Right kidney (tissue), 9 donors: ENCODE measurements at places on chromosomes 6 and 20.

GRCh38 chr6:109381061-109381746 lies 1.1 kb downstream of the CD164 start:
- DNase-seq = no peak

- DNase-seq = no peak
Observed at GRCh38 chr6:113558966-113559365, 298.2 kb upstream of the MARCKS start.

- no peak for DNase-seq
Observed at GRCh38 chr6:87251225-87251624, 71.2 kb upstream of the SMIM8 start.

- DNase-seq = no peak
Observed at GRCh38 chr6:62446647-62447316, 160.8 kb upstream of the KHDRBS2 start.

- DNase-seq = no peak
Observed at GRCh38 chr20:6783752-6784151, 16.3 kb downstream of the BMP2 start.

DNA sequence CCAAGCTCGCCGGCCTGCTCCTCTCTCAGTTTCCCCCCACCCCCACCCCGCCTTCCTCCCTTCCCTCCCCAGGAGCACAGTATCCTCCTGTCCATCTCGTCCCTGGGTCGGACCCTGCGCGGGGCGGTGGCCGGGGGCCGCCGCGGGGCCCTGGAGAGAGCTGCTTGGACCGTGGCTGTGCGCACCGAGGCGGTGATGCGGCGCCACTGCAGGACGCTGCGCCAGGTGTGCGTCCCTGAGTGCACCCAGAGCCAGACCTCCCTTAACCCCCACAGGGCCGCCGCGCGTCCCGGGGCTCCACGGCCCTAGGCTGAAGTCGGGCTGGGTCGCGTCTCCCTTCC lies 2.2 kb downstream of the C20orf204 start:
- DNase-seq = no peak

GRCh38 chr6:159973406-159973805 lies 4.5 kb downstream of the IGF2R start:
- no peak for DNase-seq

DNA sequence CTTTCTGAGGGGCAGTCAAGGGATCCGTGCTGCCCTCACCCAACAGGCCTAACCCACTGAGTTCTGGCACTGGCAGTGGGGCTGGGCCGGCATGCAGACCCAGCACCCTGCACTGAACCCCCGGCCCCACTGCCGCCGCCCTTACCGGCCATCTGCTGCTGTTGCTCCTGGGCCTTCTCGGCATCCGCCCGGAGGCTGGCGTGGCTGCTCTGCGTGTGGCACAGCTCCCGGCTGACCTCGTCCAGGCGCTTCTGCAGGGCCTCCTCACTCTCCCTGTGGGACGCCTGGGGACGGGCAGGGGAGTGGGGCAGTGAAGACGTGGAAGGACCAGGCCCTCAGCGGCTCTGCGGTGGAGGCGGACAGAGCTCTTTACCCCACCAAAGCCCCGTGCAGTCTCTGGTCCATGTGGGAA lies 52.4 kb downstream of the RRBP1 start:
- no peak for DNase-seq

DNA sequence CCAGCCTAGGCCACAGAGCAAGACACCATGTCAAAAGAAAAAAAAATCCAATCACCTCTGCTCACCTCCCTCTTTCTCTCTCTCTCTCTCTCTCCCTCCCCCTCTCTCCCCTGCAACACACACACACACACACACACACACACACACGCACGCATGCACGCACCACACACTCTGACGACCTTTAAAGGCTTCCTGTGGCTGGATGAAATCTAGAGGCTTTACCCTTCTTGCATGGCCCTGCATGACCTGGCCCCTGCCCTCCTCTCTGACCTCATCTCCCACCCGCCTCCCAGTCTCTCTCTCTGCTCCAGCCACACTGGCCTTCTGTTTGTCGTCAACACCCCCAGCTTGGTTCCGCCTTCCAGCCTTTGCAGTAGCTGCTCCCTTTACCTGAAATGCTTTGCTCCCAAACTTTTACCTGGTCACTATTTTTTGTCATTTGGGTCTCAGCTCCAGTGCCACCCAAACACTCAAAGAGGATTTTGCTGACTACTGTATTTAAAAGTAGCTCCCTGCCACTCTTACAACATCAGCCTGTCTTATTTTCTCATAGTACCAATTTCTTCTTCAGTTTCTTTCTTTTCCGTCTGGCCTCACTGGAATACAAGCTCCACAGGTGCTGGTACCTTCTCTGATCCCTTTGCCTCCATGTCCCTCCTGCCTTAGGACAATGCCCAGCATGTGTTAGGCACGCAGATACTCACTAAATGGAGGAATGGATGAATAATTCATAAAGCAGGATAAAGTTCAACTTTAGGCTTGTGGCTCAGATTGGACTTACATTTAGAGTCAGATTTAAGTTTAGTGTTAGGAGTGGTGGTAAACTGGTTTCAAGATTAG lies 4.3 kb upstream of the LTA start:
- no peak for DNase-seq

DNA sequence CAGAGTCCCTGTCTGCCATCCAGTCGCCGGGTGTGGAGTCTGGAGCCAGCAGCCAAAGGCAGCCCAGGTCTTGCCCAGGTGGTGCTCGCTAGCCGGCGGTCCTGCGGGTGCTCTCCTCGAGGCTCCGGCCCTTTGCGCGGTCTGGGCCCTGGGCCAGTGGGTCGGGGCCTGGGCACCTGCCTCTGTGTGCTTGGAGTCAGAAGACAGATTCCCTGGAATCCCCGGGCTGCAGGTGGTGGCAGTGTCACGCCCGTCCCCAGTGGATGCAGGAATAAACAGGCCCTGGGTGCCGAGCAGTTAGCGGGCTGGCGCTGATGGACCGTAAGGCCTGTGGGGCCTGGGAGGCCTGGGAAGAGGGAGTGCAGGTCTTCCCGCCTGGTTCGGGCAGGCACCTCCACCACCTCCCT lies 5.3 kb downstream of the SS18L1 start:
- no peak for DNase-seq

GRCh38 chr6:168712993-168713392 lies 272.0 kb downstream of the SMOC2 start:
- DNase-seq = no peak

DNA sequence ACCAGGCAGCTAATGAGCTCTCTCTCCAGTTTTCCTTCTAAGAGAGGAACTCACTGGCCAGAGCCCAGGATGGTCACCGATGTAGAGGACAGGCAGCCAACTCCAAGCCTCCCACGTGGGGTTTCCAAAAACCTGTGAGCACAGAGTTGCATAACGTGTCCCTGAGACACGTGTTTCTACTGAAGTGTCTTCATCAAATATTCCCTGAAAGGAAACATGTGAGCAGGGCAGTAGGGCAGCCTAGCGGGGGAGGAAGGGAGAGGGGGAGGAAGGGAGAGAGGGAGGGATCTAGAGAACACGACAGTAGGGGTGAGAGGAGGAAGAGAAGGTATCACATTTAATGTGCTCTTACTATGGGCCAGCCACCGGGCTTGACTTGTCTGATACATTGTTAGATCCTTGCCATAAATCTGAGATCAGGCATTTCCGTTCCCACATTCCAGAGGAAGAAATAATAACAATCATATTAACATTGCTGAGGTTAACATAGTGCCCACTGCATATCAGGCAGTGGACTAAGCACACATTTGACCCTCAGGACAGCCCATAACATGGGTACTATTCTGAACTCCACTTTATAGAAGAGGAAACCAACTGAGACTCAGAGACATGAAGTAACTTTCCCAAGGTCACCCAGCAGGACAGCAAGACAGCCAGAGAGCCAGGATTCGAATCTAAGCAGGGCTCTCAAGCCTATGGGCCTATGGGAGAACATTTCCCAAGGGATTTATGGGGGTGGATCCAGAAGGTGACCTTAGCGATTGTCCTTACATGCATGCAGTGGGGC lies 4.5 kb upstream of the SYS1 start:
- no peak for DNase-seq

DNA sequence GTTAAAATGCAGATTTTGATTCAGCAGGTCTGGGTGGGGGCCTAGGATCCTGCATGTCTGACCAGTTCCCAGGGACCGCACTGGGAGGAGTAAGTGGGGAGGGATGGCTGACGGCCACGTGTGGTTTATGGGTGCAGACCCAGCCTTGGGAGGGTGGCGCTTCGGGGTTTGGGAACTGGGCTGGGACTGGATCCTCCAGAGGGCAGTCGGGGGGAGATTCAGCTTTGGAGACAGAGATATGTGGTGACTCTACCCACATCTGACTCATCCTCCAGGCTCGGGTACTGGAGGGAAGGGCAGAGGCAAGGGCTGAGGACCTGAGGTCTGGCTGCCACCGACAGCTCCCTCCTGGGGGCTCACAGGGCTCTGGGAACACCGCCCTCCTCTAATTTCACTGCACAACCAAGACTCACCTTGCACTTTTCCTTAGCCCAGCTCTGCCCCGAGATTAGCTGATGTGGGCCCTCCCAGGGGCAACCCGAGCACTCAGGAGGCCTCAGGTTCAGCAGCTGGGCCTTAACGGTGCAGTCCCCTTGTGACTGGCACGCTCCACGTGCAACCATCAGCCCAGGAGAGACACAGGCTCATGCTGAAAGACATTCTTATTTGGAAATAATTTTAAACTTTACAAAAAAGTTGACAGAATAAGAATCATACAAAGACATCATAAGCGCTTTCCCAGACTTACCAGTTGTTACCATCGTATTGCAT lies 172.8 kb upstream of the PMEPA1 start:
- no peak for DNase-seq

GRCh38 chr6:70142034-70142433 lies 160.8 kb downstream of the COL9A1 start:
- no peak for DNase-seq

DNA sequence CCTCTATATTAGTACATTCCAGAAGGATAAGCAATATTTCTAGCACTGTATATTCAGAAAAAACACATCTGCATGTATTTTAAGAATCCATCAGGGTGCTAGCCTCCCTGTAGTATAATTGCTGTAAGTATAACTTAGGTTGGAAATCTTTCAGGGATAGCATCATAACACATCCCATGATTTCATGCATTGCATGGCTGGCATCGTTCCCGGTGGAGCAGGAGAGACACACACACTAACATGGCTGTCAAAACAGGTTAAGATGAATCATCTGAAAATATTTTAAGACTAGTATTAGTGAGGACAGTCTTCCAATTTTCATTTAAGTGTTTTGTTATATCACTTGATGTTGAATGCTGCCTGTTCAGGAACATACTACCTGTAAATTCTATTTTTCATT lies 32.1 kb upstream of the CENPW start:
- no peak for DNase-seq

DNA sequence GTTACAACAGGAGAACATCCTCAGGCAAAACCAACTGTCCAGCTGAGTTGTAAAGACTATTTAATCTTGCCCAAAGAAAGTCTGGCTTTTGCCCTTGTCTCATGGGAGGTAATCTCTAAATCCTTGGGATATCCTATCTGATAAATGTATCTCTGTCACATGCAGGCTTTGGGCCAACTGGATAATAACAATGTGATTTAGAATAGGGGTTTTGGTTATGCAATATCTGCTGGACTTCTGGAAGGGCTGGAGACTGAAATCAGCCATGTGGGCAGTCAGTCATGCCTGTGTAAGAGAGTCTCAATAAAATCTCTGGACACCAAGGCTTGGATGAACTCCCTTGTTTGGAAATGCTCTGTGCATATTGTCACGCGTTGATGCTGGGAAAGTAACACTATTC lies 56.3 kb upstream of the PRL start:
- DNase-seq = no peak

DNA sequence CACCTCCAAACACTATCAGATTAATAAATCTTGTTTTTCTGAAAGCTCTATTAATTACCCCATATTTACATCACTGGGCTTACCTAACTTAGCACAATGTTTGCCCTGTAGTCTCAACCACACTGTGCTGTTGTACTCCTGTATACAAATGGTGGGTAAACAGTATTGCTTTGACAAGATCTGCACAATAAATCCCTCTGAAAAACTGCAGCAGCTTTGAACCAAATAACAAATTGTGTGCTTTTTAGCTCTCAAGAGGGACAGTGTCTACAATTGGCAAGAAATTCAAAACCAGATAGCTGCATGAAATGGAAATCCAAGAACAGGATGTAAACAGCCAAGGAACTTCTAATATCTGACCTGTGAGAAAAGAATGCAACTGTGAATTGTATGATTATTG lies 10.4 kb downstream of the KIF6 start:
- no peak for DNase-seq

DNA sequence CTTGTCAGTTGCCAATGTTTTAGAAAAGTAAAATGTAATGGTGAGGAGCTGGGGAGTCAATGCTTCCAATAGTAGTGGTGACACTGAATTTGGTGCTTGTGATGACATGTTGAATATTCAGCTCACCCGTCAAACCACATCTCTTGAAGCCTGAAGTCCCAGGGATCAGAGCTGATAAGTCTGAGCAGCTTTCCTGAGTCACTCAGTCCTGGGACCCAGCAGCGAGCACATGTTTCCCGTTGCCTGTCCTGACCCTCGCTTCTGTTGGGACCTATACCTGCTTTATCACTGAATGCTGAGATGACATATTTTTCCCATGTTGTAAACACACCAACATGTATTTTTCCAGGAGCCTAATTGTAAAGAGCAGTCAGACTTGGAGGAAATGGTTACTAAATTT lies 693.6 kb downstream of the QKI start:
- no peak for DNase-seq

DNA sequence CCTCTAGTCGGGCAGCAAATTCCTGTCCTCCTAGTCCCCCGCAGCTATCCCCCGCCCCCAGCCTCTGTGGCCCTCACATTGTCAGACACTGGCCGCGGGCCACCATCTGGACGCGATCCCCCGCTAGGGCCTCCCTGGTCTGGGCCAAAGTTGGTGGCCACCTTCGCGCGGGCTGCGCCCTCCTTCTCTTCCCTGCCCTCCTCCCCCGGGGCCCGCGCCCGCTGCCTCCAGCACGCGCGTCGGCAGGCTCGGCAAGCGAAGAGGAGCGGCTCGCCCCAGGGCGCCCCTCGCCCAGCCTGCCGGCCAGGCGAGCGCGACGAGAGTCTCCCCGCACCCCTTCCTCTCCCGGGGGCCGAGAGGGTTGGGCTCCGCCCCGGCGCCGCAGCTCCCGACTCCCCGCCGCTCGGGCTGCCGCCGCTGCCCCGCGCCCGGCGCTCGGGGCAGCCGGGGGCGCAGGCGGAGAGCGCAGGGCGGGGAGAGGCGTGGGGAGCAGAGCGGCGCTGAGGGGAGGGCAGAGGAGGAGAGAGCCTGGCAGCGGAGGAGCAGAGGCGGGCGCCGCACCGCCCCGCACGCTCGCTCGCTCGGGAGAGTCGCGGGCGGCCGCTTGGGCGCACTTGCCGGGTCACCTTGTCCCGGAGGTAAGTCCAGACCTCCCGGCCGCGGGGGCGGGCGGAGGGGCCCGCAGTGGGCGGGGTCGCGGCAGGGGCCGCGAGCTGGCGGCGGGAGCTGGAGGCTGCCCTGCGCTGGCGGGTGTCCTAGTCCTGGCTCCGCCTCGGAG lies at the start of gene SYNDIG1:
Gene SYNDIG1, plus strand, starts transcription at position 514 of the 778 bp plus-strand sequence. CDS start 73,469 bp downstream, outside the sequence.
- DNase-seq = peak; percentile 85
